NCI-H1417 (cell line): ENCODE measurements at places on chromosomes 4 and X.

GRCh38 chrX:138775517-138775916 lies 64.0 kb upstream of the FGF13 start:
- DNase-seq = no peak

DNA sequence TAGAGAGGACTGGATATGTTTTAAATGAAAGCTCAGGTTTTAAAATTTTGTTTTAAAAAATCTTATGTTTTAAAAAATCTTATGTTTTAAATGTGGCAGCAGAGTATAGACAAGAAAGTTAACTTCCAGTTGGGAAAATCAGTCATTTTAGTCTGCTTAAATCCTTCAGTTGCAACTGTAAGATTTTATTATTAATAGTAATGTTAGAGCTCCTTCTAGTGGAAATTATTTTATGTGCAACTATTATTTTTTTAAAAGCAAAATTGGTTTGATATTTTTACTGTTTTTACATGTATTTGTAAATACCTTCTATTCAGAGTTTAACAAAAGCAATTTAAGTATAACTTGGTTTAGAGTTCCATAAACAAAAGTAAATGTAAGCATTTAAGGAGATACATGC lies 8.5 kb upstream of the NUDT6 start:
- DNase-seq = no peak

DNA sequence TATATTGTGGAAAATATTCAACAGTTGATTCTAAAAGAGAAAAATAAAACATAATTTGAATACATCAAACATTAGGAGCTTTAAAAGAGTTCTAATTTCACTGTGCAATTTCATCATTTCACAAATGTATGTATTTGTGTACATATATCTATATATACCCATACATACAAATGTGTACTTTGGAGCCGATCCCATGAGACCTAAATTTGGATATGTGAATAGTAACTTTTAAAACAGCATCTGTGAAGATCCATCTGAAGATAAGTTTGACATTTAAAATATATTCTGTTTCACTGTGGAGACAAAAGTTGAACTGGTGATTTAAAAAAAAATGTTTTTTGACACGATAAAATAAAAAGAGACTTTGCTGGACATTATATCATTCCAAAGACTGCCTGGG lies 374.0 kb downstream of the TMA16 start:
- DNase-seq = no peak

- DNase-seq = no peak
Observed at GRCh38 chr4:66963084-66963483, 582.2 kb downstream of the CENPC start.

DNA sequence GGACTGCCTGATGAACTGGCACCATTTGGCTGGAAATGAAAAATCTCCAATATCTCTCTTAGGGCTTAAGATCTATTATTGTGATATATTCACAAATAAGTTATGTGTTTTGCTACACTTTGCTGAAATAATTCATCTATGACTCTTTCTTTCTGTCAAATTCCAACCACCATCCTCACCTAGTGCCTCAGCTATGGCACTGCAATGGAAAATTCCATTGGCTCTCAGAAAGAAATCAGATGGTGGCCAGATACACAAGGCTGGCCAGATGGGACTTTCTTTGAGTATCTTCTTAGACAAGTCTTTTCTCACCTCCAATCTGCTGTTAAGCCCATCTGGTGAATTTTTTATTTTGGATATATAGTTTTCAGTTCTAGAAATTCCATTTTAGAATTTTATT lies 28.0 kb downstream of the NAT8L start:
- no peak for DNase-seq

DNA sequence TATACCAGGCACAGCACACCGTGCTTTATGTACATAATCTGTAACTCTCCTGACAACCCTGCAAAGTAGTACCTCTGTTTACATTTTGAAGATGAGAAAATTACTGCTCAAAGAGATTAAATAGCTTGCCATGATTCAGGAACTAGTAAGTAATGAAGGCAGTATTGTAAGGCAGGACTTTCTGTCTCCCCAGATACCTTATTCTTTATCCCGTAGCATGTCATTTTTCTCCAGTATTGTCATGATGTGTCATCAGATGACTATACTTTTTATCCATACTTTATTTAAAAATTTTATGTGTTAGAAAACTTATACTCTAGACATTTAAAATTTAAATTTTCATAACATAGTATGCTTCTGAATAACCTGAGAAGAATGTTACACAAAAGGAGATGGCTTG lies 188.3 kb upstream of the NUDT6 start:
- no peak for DNase-seq

DNA sequence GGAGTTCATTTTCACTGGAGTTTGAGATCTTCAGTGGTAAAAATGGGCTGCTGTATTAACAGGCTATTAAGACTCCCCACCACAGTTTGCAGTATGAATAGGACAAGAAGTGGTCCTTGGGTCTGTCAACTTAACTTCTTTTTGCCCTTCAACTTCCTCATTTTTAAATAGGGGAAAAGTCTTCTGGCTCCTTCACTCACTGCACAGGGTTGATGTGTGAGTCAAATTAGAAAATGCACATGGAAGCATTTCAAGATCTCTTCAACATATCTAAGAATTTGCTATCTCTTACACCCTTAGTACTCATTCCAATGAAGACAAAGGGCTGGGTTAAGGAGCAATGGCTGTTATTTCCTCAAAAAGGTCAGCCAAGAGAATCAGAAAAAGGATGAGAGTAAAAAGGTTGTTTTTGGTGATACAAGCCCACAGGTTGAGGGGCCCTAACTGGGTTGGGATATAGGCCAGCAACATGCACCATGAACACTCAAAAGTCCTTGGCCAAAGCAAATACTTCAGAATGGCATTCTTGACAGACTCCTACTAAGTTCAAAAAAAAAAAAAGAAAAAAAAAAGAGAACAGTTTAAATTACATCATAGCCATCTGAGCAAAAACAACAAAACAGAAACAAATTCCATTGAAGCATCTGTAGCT lies 13.4 kb downstream of the PDE5A start:
- DNase-seq = no peak

DNA sequence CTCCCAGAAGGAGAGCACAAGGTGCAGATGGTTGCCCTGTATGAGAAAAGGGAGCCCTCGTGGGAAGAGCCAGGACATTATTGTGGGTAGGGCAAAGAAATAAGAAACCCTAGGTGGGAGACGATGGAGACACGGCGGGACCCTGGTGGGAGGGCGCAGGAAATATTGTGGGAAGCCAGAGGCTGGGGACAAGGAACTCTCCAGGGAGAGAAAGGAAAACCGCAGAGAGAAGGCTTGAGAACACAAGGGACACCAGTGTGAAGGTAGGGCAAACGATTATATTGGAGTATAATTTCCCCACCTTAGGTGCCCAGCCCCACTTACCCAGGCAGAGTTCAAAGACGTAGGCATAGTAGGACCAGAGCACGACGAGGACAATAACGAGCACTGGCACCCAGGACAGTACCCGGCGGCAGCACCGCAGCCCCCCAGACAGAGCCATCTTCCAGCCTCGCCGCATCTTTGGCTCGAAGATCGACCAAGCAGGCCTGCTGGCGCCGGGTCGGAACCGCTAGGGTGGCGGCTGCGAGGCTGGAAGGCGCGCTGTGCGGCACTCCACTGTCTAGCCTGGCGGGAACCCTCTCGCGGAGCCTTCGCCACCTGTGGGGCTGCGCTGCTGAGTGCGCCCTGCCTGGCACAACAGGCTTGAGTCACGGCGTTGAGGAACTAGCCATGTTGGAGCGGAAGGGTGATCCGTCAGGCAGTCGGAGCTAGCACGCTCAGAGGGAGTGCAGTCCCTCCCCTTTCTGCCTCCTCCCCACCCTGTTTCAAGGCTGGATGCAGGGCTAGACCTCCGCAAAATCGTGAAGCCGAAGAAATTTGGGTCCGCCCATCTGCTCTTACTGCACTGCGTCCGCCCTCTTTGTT lies at the start of gene ZDHHC15:
Gene ZDHHC15 (minus strand): TSS at position 473 of the 867 bp plus-strand sequence. CDS start 13 bp downstream, at position 460.
- peak; percentile 9 for DNase-seq

GRCh38 chrX:79138658-79139241 lies 5.7 kb upstream of the GPR174 start:
- DNase-seq = no peak

- DNase-seq = peak; percentile 87
Observed at GRCh38 chrX:115892787-115893671, 277.5 kb upstream of the AGTR2 start.

DNA sequence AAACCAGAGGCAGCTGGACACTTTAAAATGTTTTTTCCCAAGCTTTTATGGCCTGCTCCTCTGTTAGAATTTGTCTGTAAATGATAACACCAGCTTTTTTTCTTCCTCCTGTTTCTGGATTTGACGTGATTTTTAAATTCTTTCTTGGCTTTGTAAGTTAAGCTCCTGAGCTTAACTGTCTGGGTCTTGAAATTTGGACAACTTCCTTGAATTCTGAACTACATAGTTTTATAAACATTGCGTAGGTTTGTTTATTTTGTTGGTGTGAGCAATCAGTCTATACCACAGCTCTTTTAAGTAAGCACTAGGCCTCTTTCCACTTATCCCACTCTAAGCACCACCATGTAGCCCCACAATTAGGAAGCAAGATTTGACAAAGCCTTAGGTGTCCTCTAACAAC lies 144.4 kb upstream of the GUCY1A1 start:
- DNase-seq = no peak
